ENCODE measurements at places on chromosomes 4 and X.

GRCh38 chr4:78297116-78297800 lies 240.1 kb downstream of the FRAS1 start:
- no peak overlapping the region for H3K4me3 ChIP-seq
- H3K27ac ChIP-seq, result no peak overlapping the region
- H3K27me3 ChIP-seq, result no peaks in the 10 kb centered on the region
- H3K4me1 ChIP-seq, result no peaks in the 10 kb centered on the region

DNA sequence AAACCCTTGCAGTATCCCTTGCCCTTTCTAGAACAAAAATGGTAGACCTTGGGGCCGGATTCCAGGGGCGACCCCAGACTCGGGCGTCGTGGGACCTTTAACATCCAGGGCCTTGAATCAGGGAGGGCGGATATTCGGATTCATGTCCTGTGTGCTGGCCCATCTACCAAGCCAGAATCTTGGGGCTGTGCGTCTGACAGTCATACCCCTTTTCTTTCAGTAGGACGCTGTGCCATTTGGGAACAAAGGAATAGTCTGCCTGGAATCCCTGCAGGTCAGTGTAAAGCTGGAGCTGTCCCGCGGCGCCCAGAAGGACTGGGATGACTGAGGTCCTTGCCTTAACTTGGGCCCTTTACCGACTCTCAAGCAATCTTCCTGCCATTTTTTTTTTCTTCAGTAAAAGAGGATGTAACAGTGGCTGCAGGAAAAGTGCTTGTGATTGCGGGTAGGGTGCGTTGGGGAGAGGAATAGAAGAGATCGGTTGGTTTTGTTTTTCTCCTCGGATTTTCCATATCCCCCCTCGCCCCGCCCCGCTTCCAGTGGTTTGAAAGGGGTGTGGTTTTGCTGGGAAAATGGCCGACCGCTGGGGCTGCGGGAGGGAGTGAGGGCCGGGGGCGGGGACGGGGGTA lies 518 bp downstream of the ARMCX1 start:
- peak overlapping the region; percentile 93 for H3K27ac ChIP-seq
- DNase-seq, result peak; percentile 72
- H3K27me3 ChIP-seq, result no peaks in the 10 kb centered on the region
- H3K4me1 ChIP-seq, result no peaks in the 10 kb centered on the region

DNA sequence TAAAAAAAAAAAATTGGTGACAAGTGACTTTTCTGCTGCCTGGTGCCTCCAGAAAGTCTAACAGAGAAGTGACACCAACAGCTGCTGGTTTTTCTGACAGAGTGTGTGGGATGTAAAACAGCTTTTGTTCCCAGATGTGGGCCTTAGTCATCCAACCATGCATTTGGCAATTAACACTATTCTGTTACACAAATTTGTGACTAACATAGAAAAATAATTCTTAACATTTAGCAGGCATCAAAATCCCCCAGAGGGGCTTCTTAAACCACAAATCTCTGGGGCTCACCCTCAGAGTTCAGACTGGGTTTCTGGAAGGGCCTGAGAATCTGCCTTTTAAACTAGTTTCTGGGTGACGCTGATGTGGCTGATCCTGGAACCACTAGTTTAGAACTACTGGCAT lies 100.5 kb upstream of the PCDH7 start:
- H3K36me3 ChIP-seq, result no peaks in the 10 kb centered on the region
- no peak for DNase-seq
- H3K4me1 ChIP-seq, result no peaks in the 10 kb centered on the region

- H3K4me1 ChIP-seq, result no peaks in the 10 kb centered on the region
- no peak overlapping the region for H3K27ac ChIP-seq
- no peak overlapping the region for H3K4me3 ChIP-seq
- no peaks in the 10 kb centered on the region for H3K27me3 ChIP-seq
Measured at GRCh38 chrX:135382260-135382659, 39.5 kb upstream of the SMIM10L2A start.

Measured in ascending aorta (tissue), 2 donors.